ENCODE measurements at places on chromosomes 12 and 14.

DNA sequence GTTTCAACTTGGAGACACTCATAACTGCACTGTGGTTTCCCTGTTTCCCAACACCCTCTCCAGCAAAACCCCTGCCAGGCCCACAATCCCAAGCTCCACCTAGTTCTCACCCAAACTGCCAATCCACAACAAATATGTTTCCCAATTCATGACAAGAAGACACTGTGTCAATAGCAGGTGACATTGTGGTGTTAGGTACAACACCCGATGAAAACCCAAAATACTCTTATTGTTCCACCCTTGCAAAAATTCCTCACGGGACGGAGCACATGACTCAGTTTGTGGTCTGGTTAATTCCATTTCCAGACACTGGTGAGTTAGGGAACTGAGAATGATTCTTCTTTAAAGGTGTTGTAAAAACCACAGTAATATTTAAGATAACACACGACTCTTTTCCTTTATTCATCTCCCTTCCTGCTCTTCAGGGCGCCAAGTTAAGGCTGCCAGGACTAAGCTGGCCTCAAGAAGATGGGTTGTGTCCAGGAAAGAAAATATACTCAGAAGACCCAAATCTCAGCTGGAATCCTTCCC is 735.5 kb downstream of the MED13L start:
- peak; percentile 67 for DNase-seq

DNA sequence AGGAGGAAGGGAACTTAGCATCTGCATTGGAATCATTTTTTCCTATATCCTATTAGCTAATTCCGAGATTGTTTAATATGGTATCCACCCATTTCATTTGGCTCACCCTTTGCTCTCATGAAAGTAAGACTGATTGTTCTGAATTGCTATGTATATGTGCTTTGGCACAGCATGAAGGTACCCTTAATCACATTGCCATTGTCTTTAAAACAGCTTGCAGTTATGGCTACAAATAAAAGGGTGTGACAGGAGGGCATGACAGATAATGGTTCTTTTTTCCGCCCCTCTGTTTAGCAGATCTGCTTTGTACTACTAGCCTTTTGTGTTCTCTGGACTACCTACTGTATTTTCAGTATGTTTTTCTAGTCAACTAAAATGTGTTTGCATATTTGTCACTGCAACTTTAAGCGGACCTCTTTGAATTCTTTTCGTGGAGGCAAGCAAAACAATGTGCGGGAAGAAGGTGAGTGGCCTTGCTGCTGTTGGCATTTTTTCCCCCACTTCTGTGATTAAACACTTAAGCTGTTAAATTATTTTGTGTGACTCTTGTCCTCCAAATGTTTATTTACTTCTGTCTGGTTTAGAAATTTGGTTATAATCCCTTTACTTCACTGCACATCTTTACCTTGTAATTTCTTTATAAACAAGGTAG is 35.8 kb downstream of the FBXO34 start:
- DNase-seq: no peak

DNA sequence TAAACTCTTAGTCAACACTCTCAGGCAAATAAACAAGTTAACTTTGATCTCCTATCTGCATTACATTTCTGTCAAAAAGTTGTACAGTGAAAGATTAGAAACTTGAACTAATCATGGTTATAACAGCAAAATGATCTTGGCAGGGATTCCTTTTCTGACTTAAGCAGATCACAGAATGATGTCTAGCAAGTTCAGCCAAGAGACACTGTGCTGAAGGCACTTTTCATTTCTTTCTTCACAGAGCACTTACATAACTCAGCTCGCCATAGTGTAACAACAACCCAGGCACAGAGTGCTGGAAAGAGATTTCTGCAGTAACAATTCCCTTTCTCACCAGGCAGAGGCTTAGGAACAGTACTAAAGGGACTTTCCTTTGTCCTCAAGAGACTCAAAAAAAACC is 19.6 kb upstream of the CSRP2 start:
- no peak for DNase-seq

- no peak for DNase-seq
Observed at GRCh38 chr12:97595426-97595831, 132.8 kb downstream of the RMST start.

GRCh38 chr14:32938719-32939253 is at the start of gene NPAS3:
TSS of gene NPAS3 (plus strand) at chr14:32938879.
- no peak for DNase-seq

GRCh38 chr14:97350415-97350814 is 553.2 kb downstream of the VRK1 start:
- DNase-seq: no peak

DNA sequence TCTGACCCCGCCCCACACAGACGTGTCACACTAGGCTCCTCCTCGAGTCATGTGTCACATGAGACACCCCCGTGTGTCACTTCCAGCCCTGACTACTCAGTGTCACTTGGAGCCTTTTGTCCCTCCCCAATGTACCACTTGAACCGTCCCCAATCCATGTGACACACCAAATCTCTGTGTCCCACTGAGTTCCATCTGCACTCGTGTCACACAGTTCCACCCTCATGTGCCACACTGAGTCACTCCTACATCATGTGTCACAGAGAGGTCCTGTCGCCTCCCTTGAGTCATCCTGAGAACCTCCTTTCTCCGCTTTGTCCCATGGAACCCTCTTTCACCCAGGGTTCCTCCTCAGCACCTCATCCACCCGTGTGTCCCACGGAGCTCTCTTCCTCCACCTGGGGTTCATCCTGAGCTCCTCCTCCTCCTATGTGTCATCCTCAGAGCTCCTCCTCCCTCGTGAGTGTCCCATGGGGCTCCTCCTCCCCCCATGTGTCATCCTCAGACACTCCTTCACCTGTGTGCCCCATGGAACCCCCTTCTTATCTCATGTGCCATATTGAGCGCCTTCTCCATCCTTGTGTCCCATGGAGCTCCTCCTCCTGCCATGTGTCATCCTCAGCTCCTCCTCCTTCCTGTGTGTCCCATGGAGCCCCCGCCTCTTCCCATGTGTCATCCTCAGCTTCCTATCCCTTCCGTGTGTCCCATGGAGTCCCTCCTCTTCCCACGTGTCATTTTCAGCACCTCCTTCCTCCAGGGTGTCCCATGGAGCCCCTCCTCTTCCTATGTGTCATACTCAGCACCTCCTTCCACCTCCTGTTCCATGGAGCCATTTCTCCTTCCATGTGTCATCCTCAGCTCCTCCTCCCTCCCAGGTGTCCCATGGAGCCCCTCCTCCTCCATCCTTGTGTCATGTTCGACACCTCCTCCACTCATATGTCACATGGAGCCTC is 32.0 kb downstream of the RTL1 start:
- peak; percentile 88 for DNase-seq

GRCh38 chr14:104171029-104171697 is 32.8 kb downstream of the KIF26A start:
- DNase-seq: no peak

- peak; percentile 56 for DNase-seq
Observed at GRCh38 chr14:69625299-69626131, 14.1 kb downstream of the SUSD6 start.

- no peak for DNase-seq
Observed at GRCh38 chr12:131007031-131007739, 53.5 kb downstream of the ADGRD1 start.

GRCh38 chr12:96036765-96037455 is 1.5 kb upstream of the LTA4H start:
- peak; percentile 48 for DNase-seq

DNA sequence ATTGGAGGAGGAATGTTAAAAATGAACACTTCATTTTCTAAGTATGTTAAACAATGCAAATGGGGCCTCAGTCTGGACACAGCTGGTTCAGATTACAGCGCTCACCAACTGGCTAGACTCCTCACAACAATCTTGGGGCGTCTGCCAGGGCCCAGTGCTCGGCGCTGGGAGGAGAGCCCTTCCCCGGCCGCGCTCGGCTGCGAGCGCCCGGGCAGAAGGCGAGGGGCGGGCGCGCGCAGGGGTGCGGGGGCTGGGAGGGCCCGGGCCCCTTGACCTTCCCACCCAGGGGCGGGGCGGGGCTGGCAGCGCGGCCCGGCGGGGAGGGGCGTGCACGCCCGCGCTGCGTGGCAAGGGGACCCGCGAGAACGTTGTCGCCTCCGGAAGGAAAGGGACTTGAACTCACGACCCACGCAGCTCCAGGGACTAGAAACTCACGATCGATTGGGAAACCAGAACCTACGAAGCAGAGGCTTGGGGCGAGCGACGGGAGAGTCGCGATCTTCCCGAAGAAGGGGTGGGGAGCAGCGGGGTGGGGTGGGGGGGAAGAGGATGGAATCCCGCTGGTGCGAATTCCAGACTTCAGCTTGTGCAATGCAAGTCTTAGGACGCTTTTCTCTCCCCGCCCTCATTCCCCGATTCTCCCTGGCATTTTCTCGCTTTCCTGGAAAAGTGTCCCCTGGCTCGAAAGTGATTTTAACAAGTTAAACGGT is at the start of gene FBLN5:
TSS of gene FBLN5 (minus strand) at position 220 of the 710 bp plus-strand sequence. CDS start 465 bp downstream, outside the sequence.
- no peak for DNase-seq

GRCh38 chr12:45189766-45190403 is 26.0 kb upstream of the ANO6 start:
- DNase-seq: no peak

GRCh38 chr14:71658261-71658860 is 273.9 kb upstream of the RGS6 start:
- DNase-seq: no peak

DNA sequence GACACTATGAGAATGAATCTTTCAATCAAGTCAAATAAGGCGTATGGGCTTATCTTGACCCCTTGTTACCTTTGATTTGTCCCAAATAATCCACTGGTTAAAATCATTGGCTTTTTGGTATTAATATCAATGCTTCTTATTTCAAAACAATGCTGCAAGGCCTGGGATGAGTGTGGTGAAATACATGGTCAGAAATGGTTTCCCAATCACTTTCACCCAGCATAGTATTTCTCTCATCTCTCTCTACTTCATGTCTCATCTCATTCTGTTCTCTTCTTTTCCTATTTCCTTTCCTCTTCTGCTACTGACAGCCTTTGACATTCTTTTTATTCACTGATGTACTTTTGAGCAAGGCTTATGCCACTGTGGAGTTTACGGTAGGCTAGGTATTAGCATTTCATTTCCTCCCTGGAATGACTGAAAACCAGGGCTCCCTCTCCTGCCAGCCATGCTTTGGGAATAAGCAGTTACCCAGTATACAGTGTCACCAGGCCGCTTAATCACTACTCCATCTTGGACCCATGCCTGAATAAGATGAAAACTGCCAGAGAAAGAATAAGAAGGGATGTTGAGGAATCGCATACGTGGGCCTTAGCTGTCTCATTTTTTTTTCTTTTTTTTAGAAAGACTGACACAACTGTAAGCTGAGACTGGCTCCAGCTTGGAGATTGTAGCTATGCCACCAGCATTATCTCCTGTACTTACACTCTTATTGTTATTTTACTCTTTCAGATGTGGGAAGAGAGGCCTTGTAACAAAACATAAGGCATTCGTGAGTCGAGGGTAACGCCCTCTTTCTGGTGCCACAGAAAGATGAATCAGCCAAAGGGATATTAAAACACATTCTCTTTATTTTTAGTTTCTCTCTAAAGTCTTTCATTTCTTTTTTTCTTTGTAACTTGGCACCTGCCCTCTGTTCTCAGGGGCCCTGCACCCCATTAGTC is 53.5 kb downstream of the IGF1 start:
- DNase-seq: no peak

DNA sequence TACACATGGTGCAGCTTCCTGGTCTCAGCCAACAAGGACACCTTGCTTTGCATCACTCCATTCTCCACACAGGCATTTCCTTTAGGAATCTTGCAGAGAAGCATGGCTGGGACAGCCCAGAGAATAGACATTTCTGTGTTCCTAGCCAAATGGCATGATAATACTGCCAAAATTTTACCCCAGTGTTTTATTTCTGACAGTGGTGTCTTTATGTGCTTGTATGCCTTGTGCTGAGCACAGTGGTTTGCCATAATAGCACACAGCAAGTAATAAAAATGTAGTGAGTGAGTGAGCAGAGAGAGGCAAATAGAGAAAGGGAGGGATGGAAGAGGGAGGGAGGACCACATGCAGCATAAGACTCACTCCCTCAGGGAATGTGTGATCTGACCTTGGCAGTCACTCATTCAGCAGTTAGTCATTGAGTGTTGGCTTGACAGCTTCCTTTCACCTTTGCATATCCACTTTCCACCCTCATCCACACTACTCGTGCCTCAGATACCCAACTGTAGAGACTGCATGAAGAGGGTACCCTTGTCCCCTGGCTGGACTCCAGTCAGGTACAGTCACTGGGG is 212.8 kb upstream of the CCDC196 start:
- peak; percentile 16 for DNase-seq

- peak; percentile 89 for DNase-seq
Observed at GRCh38 chr12:27821259-27821973, 41.4 kb upstream of the MANSC4 start.

DNA sequence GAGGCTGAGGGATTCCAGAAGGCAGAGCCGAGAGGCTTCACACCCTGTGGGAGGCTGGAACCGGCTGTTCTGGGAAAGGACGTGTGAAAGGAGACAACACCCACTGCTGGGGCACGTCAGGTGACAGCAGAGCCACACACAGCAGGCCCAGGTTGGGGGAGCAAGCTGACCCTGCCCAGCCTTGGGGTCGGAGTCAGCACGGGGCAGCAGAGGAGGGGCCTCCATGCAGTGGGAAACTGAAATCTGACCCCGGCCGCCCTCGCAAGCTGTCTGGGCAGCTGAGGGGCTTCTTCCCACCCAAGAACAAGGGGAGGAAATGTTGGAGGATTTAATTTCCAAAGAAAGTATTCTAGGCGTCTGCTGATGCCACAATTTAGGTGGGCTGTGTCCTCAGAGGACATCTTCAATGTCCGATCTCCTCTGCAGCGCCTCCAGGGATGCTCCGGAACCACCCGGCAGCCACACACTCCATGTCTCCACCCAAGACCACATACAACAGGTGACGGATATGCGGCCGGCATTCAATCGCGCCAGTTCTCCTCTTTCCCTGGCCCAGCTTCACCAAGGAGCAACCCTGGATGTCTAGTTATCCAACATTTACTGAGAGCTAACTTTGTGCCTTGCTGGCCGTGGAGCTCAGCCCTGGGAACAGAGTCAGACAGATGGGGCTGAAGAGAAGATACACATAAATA is 30.7 kb downstream of the SNRNP35 start:
- no peak for DNase-seq
